Kidney glomerular epithelial cell (primary cell): ENCODE measurements at places on chromosomes 2 and 18.

- no peak for DNase-seq
Observed at GRCh38 chr18:63604791-63605567, 17.8 kb downstream of the SERPINB13 start.

DNA sequence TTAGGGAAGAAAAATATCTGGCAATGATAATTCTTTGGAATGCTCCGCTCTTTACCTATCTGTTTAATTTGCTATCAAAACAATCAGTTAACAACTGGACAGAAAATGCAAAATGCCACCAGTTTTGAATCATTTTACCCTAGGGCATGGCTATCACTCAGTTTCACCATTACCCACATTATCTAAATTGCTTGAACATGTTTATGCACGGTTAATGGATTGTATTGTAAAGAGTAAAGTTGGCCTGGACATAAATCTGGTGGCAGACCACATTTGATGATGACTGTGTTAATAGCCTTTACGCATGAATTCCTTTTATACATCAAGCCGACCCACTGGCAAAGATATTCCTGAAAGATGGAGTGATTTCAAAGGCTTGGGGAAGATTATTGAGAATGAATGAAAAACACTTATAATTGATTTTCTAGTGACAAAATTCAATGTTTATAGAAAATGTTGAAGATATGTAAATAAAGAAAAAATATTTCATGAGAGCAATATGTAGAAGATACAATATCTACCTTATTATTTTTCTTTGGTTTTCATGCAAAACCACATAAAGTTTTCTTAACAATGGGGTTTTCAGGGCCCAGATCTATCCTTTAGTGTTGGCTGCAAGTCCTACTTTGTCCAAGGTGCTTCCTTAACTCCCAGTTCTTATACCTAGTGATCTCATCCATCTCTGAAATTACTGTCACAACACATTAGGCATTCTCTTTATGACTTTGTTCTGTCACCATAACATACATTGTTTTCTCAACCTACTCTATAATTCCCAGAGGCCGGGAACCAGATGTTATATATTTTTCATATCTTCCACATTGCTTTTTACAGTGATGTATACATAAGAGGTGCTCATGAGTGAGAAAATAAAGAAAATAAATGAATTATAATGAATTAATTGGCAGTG, 265.1 kb downstream of the RIT2 start:
- no peak for DNase-seq

- DNase-seq = peak; percentile 76
Observed at GRCh38 chr2:234245945-234246344, 195.4 kb downstream of the SPP2 start.

GRCh38 chr2:63379451-63379850, 208.8 kb downstream of the WDPCP start:
- DNase-seq = no peak

GRCh38 chr2:67215214-67216055, 181.7 kb upstream of the ETAA1 start:
- peak; percentile 64 for DNase-seq

- DNase-seq = no peak
Observed at GRCh38 chr2:217877866-217878265, 124.9 kb downstream of the TNS1 start.

- DNase-seq = no peak
Observed at GRCh38 chr18:40157120-40157519, 1797.9 kb upstream of the PIK3C3 start.

DNA sequence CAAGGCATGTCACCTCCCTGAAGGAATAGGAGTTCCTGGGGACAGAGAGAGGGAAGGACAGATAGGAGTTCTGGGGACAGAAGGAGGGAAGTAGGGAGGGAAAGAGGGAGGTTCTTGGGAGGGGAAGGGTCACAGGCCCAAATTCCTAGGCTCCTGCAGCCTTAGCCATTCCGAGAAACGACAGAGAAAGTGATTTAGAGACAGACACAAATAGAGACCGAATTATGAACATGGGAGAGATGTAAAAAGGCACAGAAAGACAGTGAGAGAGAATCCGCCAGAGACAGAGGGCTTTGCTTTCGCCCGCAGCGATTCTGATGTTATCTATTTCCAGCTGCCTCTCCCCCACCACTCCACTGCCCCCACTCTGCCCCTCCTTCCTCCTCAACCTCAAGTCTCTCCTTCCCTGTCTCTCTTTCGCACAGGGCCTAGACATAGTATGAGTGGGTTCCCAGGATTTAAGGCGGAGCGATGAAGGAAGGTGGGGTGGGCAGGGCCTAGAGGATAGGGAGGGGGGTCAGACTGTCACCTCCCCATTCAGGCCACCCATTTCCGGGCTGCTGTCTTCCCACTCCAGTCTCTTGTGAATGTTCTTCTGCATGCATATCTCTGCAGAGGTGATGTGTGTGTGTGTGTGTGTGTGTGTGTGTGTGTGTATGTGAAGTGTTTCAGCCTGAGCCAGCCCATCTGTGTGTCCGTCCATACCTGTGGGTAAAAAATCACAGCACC, 3.3 kb upstream of the WNT6 start:
- DNase-seq = no peak
